ENCODE measurements at places on chromosomes 3 and 15.

DNA sequence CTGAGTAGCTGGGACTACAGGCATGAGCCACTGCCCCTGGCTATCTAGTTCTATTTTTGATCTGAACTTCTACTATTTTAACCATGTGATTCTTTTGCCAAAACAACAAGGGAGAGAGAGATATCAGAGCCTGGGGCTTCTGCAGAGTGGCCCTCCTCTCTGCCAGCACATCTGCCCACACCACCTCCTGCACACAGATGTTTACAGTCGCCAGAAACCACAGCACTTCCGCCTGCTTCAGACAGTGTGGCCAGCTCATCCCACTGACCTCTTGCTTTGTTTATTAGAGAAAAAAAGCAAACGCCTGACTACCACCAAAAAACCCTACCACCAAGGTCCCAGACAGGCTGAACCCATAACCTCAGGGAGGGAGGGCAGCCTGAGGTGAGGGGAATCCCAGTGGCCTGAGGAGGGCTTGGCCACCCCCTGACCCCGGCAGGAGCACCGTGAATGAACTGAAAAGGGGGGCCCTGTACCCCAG, 85.9 kb upstream of the ABHD2 start:
- DNase-seq, result peak; percentile 11

GRCh38 chr15:46901001-46901400, 816.3 kb upstream of the SEMA6D start:
- DNase-seq, result no peak

DNA sequence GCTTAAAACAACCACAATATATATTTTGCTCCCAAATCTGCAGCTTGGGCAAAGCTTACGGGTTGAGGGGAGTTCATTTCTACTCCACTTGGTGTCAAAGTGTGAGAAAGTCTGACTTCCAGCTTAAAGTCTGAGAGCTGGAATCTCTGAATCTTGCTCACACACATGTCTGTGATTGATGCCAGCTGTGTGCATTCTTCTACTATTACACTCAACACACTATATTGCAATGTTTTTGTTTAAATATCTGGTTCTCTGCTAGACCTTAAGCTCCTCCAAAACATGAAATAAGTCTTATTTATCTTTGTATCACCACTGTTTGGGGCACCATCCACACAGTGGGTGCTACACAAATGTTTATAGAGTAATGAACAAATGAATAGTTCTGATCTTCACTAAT, 36.7 kb upstream of the SECISBP2L start:
- DNase-seq, result no peak

- no peak for DNase-seq
Observed at GRCh38 chr15:85311647-85312046, 68.8 kb upstream of the AKAP13 start.

DNA sequence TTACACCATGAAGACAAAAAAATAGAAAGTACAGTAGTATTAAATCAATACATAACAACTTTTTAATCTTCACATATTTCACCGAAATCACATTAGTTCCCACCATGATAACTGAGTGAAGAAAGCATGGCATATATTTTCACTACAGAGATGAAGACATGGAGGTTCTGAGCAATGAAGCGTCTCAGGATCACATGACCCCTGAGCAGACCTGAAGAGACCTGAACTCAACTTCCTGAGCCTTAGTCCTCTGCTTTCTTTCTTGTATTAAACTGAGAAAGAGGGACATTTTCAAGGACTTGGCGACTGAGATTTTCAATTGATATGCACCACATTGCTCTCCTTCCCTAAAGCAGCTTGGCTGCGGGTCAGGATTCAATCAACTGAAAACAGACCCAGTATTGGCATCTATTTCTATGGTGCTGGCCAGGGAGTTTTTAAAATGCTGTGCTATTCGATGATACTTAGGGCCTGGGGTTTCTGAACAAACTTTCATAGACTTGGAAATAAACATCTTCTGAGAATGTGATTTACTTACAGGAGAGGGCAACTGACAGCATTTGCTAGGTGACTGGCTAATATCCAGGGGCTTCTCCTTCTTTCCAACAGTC, 165.1 kb downstream of the LSAMP start:
- no peak for DNase-seq

GRCh38 chr3:122777563-122777962, 16.1 kb downstream of the HSPBAP1 start:
- no peak for DNase-seq

DNA sequence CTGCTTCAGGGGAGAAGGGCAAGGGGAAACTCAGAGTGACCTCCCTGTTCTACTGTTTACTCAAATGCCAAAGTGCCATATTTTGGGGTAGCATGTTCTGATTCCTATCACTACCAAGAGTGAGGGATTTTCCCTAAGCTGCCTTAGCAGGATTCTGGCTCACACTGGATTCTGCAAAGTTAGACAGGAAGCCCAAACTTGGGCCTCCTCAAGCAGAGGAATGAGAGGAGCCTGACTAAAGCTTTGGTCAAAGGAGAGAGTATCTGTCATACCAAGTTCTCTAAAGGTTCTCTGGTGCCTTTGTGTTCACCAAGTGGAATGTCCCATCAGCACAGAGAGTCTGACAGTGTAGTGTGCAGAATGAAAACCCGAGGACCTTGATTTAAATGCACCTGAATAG, 8.8 kb upstream of the RARB start:
- DNase-seq, result no peak
